ENCODE measurements at places on chromosomes 3 and 15. TPM values are rescaled to one million over a fixed set of nuclear protein-coding genes. Genes with fewer than 3 reads are reported as not detected.

DNA sequence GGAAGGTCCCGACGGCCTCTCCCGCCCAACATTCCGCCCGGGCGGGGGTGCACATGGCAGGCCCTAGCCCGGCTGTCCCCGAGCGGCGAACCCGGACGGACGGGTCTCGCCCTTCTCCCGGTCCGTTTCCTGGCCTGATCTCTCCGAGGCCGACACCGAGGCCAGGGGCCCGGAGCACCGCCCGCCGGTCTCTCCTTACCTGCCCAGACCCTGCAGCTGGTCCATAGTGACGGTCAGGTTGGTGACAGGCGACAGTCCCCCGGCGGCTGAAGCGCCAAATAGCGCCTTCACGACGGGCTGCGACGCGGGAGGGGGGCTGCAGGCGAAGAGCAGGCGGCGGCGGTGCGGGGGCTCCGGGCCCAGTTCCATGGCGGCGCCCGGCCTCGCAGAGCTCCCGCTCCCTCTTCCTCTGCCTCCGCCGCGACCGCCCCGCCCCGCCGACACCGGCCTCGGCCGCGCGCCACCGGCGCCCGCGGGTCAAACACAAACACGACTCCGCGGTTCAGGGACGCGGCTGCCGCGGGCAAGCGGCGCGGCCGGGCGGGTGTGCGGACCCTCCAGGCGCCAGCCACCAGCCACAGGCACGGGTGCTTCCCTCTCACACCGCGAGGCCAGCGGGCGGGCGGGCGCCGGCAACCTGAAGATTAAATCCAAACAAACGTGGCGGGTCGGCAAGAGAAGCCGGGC, 495 bp downstream of the CDC25A start:
- no peak for DNase-seq
- H3K27me3 ChIP-seq = no peaks in the 10 kb centered on the region
- peak overlapping the region; percentile 78 for H3K27ac ChIP-seq
- no peaks in the 10 kb centered on the region for H3K36me3 ChIP-seq

GRCh38 chr3:189457201-189457607, 174.0 kb upstream of the TP63 start:
- no peak overlapping the region for H3K27ac ChIP-seq
- H3K4me3 ChIP-seq = no peak overlapping the region
- no peaks in the 10 kb centered on the region for H3K36me3 ChIP-seq
- DNase-seq = no peak
- H3K27me3 ChIP-seq = no peaks in the 10 kb centered on the region
- no peaks in the 10 kb centered on the region for H3K4me1 ChIP-seq

Gene OXTR
- 4.2 TPM for total RNA-seq

DNA sequence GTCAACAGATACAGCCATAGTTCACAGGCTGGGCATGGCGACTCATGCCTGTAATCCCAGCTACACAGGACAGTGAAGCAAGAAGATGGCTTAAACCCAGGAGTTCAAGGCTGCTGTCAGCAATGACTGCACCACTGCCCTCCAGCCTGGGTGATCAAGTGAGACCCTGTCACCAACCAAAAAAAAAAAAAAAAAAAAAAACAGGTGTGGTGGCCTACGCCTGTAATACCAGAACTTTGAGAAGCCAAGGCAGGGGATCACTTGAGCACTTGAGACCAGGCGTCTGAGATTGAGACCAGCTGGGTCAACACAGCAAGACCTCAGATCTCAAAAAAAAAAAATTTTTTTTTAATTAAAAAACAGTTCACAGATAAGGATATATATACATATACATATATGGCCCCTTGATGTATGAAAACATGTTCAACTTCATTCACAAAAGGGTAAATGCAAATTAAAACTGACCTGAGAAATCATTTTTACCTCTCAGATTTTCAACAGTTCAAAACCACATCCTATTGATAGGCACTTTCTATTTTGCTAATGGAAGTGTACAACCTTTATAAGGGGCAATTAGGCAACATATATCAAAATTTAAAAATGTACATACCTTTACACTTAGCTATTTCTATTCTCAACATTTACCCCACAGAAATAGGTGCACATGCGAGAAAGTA, 51.1 kb downstream of the OSBPL10 start:
- no peaks in the 10 kb centered on the region for H3K36me3 ChIP-seq
- H3K27ac ChIP-seq = no peak overlapping the region
- no peak overlapping the region for H3K4me3 ChIP-seq
- no peaks in the 10 kb centered on the region for H3K4me1 ChIP-seq
- no peaks in the 10 kb centered on the region for H3K27me3 ChIP-seq

- H3K4me3 ChIP-seq = peak overlapping the region; percentile 8
- no peak overlapping the region for H3K27ac ChIP-seq
- peak; percentile 32 for DNase-seq
- H3K27me3 ChIP-seq = no peaks in the 10 kb centered on the region
- no peaks in the 10 kb centered on the region for H3K36me3 ChIP-seq
These were observed 28.4 kb downstream of the PML start for GRCh38 chr15:74022706-74023470.

DNA sequence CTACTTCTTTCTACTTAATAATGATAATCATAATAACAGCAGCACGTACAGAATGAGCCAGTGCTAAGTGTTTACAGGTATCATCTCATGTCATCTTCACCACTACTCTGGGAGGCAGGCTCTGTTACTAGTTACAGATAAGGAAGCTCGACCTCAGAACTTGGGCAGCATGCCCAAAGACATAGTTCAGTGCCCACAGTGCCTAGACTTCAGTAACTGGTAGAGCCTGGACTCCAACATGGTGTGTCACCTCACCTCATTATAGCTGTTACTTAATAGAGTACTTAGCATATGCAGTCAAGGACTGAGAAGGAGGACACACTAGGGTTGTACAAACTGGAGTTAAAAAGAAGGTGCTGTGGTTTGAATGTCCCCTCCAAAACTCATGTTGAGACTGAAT, 7.6 kb downstream of the GADL1 start:
- no peak overlapping the region for H3K27ac ChIP-seq
- no peak overlapping the region for H3K4me3 ChIP-seq
- DNase-seq = no peak
- no peaks in the 10 kb centered on the region for H3K36me3 ChIP-seq
- H3K4me1 ChIP-seq = no peaks in the 10 kb centered on the region

GRCh38 chr3:194425399-194425798, 26.3 kb upstream of the GP5 start:
- H3K27ac ChIP-seq = no peak overlapping the region
- H3K36me3 ChIP-seq = no peaks in the 10 kb centered on the region
- H3K4me3 ChIP-seq = no peak overlapping the region
- H3K27me3 ChIP-seq = no peaks in the 10 kb centered on the region
- no peaks in the 10 kb centered on the region for H3K4me1 ChIP-seq

DNA sequence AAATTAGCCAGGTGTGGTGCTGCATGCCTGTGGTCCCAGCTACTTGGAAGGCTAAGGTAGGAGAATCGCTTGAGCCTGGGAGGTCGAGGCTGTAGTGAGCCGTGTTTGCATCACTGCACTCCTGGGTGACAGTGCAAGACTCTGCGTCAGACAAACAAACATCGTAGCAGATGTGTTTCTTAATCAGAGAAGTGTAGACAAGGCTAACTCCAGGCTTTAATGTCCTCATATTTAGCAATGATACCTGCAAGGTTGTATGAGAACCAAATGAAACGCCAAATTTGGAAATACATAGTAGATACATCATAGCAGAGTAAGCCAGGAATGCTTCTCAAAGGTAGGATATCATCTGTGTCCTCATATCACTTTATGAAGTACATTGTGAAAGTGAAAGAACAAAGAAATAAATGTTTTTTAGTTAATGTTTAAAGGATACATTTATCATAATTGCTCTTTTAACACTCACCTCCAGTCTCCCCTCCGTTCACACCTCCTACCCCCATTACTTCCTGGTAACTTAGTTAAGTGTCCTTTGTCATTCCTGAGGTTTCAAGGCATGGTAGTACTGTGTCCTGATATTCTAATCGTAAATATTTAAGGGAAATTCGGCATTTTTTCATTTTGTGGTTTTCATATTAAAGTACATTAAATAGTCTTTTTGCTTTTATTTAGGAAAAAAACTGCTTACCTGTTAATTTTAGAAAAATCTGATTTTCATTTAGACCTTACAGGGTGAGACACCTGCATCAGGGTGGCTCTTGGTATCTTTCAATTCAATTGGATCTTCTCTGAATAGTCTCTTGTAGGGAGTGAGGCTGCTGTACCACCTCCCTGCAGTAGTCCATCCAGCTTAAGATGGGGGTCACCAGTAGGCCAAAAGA, 96.1 kb downstream of the OPA1 start:
- no peak for DNase-seq
- H3K36me3 ChIP-seq = no peaks in the 10 kb centered on the region
- no peaks in the 10 kb centered on the region for H3K4me1 ChIP-seq
- H3K27ac ChIP-seq = no peak overlapping the region
- H3K4me3 ChIP-seq = no peak overlapping the region
- no peaks in the 10 kb centered on the region for H3K27me3 ChIP-seq

- DNase-seq = no peak
- H3K4me1 ChIP-seq = peaks cover 12% of the 10 kb centered on the region
- peak overlapping the region; percentile 82 for H3K4me3 ChIP-seq
- no peaks in the 10 kb centered on the region for H3K27me3 ChIP-seq
These were observed 1.4 kb downstream of the MFGE8 start for GRCh38 chr15:88911766-88912118.

Gene HPS3
- total RNA-seq = 25.8 TPM

GRCh38 chr3:143090486-143090885, 29.1 kb upstream of the CHST2 start:
- no peaks in the 10 kb centered on the region for H3K27me3 ChIP-seq
- H3K4me3 ChIP-seq = no peak overlapping the region
- H3K27ac ChIP-seq = no peak overlapping the region
- no peaks in the 10 kb centered on the region for H3K36me3 ChIP-seq

GRCh38 chr3:71547249-71548198, 36.0 kb downstream of the FOXP1 start:
- peaks cover 5% of the 10 kb centered on the region for H3K4me1 ChIP-seq
- no peak for DNase-seq
- H3K27me3 ChIP-seq = no peaks in the 10 kb centered on the region

DNA sequence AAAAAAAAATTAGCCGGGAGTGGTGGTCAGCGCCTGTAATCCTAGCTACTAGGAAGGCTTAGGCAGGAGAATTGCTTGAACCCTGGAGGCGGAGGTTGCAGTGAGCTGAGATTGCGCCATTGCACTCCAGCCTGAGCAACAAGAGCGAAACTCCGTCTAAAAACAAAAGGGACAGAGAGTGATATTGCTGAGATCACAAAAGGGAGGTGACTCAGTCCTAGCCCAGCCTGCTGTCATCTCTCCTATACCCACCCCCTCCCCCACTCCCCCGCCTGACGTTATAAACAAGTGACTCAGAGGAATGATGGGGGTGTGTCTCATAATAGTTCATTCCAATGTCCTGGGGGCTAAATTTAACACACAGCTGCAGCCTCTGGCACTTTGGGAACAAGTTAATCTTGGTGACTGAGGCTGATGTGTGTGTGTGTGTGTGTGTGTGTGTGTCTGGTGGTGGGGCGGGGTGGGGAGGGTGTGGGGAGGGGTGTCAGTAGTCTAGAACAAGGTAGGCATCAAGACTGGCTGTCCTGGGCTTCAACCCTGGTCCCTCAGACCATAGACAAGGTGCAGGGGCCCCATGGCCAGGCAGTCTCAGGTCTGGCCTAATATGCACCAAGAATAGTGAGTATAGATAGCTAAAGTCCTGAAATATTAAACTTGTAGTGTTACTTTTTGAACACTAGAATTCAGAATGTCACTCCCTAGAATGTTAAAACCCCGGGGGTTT, 1.3 kb upstream of the KLHL40 start:
- H3K36me3 ChIP-seq = no peaks in the 10 kb centered on the region
- H3K27me3 ChIP-seq = no peaks in the 10 kb centered on the region
- H3K4me3 ChIP-seq = no peak overlapping the region
- peaks cover 4% of the 10 kb centered on the region for H3K4me1 ChIP-seq
- H3K27ac ChIP-seq = no peak overlapping the region
- no peak for DNase-seq

Gene CNTN6
- total RNA-seq = 0.31 TPM

DNA sequence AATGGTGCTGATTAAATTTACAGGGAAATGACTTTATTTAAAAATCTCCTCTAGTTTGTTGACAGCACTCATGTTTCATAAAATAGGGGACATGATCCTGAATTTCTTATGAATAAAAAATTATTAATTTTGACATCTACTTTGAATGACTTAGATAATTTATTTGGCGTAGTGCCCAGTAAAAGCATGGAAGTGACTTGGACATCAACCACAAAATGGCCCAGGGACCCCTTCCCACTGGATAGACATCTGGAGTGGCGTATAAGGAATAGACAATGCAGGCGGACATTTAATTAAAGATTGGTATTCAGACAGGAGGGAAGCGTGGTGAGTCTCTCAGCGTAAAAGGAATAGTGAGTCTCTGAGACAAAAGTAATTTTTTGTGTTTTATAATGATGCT, 79.8 kb downstream of the ADAMTSL3 start:
- no peak overlapping the region for H3K27ac ChIP-seq
- no peak overlapping the region for H3K4me3 ChIP-seq
- no peaks in the 10 kb centered on the region for H3K4me1 ChIP-seq
- no peaks in the 10 kb centered on the region for H3K27me3 ChIP-seq

DNA sequence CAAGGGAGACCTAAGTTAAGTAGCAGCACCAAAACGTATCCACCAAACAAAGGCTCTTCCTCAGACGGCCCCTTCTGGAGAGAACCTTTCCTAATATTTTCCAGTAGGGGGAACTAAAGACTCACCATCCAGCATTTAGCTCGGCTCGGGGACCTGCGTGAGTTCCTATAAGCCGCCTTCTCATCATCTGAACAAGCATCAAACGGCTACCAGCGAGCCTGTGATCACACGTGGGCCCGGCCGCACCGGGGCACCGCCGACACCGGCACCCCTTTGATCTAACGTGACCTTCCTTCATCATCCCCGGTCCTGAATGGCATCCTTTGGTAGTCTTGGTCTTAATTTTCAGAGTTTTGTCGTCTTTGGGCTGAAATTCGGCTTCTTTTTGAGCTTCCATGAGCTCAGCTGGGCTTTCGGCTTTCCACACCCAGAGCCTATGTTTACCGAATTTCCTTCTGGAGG, 1.4 kb upstream of the ROBO2 start:
- peak; percentile 92 for DNase-seq
- peak overlapping the region; percentile 58 for H3K4me3 ChIP-seq
- H3K27me3 ChIP-seq = no peaks in the 10 kb centered on the region
- H3K36me3 ChIP-seq = no peaks in the 10 kb centered on the region
- H3K4me1 ChIP-seq = no peaks in the 10 kb centered on the region

Gene LHFPL4
- 2.3 TPM for total RNA-seq

- DNase-seq = no peak
- no peaks in the 10 kb centered on the region for H3K4me1 ChIP-seq
- no peaks in the 10 kb centered on the region for H3K27me3 ChIP-seq
- H3K27ac ChIP-seq = no peak overlapping the region
These were observed 283.8 kb downstream of the C3orf38 start for GRCh38 chr3:88433568-88433967.

Gene PIK3R4
- 56.1 TPM for total RNA-seq

Data from testis (tissue), 5 donors.